ENCODE measurements at places on chromosomes 4 and X.
A peak's percentile ranks its signal among the peaks of the same experiment; 100 is the strongest.

GRCh38 chr4:152374153-152374552, 161.7 kb downstream of the FBXW7 start:
- DNase-seq = no peak

- DNase-seq = no peak
Measured at GRCh38 chr4:26028133-26028792, 114.2 kb downstream of the SMIM20 start.

GRCh38 chr4:177960566-177960965, 518.3 kb upstream of the AGA start:
- no peak for DNase-seq

DNA sequence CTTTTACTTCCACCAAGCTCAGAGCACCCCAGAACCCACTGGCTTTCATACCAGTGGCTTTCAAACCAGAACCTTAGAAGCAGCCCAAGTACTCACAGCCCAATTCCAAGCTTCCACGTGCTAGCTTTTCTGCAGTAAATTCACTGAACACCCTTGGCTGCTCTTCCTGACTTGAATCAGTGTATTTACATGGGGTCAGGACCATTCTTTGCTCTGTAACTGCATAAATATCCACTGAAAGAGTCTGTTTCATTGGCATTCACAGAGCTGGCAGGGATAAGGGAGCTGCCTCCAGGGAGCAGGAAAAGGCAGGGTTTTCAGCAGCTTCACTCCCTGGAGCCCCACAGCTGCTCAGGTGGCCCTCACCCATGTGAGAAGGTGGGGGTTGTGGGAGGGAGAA, 43.8 kb downstream of the RAI2 start:
- DNase-seq = peak; percentile 33

DNA sequence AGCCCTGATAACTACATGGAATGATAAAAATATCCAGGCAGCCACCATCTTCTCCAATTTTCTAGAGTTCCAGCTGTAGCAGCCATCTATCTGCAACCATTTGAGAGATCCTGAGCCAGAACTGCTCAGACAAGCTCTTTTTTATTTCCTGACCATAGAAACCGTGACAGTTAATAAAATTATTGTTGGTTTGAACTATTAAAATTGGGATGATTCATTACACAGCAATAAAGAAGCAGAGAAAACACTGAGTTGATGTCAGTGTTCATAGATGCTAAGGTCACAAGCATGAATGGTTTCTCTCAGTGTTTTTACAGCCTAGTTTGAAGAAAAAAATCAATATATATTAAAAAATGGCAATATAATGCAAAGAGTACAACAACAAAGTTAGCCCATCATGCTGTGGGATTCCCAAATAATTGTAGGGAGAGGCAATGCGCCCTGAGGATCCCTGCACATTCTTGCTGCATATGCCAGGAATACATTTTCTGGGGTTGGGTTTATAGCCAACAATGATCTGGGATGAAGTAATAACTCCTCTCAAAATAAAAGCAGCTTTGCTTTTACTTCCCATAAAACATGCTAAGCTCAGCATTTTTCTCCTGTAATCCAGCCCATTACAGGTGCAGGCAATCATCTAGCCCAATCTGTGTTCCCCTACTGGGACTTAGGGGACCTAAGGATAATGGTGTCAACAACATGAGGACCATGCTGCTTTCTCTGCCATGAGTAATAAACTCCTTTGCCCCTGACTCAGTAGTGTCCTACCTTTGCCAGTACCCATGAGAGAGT, 84.0 kb downstream of the PABPC4L start:
- no peak for DNase-seq

GRCh38 chr4:138697851-138698250, 317.7 kb upstream of the NOCT start:
- no peak for DNase-seq

DNA sequence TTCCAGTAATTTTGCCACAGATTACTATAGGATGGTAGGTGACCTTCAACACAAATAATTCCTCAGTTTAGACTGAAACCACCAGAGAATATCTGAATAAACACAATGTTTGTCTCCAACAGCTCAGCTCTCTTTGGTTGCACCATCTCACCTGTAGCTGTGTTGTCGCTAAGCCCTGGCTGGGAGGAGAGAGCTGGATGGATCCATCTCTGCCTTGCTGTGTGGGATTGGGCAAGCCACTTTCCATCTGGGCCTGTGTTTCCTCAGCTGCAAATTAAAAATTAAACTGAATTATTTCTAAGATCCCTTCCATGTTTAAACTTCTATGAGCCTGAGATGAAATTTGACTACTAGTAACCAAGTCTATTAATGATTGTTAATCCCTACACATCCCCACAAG, 310.2 kb downstream of the FBXW7 start:
- DNase-seq = no peak

DNA sequence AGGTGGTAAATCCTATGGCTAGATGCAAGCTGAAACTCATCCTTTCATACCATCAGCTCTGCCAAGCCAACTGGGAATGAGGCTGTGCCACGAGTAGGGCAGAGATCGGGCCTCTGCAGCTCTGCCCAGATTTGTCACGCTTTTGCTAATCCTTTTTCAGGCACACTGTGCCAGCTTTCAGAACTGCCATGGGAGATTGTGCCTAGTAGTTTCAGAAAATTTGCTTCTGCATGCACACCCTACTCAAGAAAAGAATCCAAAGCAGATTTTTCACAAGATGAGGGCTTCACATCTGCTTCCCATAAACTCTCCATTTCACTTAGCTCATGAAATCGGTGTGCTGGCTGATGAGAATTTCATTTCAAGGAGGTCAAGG, 3.3 kb upstream of the ADH7 start:
- DNase-seq = no peak

DNA sequence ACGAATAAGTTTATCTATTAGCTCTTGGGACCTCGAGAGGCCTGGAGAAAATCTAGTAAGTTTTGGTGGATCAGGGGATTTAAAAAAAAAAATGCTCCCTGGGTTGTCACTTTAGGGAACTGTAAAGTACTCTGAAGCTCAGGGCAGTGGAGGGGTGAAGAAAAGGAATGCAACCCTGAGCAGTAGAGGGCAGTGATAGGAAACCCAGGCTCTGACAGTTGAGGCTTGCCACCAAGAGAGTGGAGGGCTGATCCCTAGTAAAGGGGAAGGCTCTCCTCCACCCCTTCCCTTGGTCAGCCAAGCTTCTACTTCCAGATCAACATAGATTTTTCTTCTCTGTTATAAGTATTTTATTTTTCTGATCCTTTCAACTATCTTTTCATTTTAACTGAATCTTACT, 73.1 kb downstream of the FBXO8 start:
- no peak for DNase-seq

DNA sequence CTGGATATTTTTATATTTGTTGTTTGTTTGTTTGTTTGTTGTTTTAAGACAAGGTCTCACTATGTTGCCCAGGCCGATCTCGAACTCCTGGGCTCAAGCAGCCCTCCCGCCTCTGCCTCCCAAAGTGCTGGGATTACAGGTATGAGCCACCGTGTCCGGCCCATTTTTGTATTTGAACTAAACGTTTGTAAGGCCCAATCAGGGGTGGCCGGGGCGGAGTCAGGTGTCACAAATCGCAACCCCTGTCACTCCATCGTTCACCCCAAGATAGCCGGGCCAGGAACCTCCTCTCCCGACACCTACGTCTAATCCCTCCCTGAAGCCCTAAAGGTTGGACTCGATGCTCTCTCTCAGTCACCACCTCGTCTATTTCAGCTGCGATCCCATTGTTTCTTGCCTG, 722 bp upstream of the EFHC2 start:
- no peak for DNase-seq

- DNase-seq = peak; percentile 66
Measured at GRCh38 chr4:113687067-113687718, 74.3 kb downstream of the CAMK2D start.

DNA sequence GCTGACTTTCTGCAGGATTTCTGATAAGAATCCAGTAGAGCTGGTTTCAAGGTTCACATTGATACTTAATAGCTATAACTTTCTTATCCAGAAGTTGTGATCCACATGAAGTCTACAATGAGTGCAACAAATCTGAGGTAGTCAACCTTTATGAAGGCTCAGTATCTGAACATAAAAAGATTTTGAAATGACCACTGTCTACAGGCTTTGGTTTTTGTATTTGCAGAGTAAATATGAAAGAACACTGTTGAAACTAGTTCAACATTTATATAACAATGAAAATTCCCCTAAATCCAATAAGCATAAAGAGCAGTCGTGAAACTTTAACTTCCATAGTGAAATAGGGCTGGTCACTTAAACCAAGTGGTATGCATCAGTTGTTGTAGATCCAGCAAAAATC, 55.6 kb upstream of the RLIM start:
- no peak for DNase-seq

- DNase-seq = no peak
Measured at GRCh38 chr4:34920032-34920431, 1324.3 kb downstream of the ARAP2 start.

- peak; percentile 16 for DNase-seq
Measured at GRCh38 chr4:145177511-145177905, 2.9 kb downstream of the OTUD4 start.

- DNase-seq = no peak
Measured at GRCh38 chr4:143184217-143184502, 557 bp upstream of the USP38 start.

GRCh38 chrX:152136312-152136711, 2.1 kb downstream of the MAGEA10 start:
- DNase-seq = no peak

DNA sequence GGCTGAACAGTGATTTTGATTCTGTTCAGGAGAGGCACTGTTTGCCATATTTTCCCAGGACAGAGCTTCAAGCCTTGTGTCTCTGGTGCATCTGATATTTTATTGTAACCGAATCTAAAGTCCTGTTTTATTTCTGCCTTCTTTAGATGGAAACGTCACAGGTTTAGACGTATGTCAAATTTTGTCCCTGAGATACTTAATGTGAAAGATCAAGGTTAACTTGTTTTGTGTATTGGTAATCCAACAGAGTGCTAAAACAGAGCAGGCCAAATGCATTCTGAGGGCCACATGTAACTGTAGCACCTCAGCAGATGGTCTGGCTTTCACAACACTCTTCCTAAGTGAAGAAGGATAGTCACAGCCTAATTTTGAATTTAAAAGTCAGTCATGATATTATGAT, at the start of gene GNRHR:
GNRHR (minus strand) TSS at position 101 of the 400 bp plus-strand sequence; CDS start at position 48, 53 bp downstream.
- no peak for DNase-seq

DNA sequence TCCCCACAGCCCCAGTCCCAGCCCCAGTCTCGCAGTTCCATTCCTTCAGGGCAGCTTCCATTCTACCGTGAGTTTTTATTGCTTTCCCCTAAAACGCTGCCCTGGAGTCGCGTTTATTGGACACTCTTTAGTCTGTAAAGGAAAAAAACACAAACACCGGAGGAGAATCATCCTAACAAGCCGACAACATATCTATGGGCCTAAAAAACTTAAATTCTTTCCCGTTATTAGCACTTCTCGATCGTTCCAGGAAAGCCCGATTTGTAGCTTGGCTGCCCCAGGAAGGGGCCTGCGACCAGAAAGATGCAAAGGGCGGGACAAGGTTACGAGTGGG, 178.5 kb downstream of the CBR4 start:
- no peak for DNase-seq

- DNase-seq = no peak
Measured at GRCh38 chrX:100975212-100975611, 5.7 kb downstream of the ARL13A start.

- DNase-seq = no peak
Measured at GRCh38 chr4:4763822-4764557, 95.5 kb upstream of the MSX1 start.

DNA sequence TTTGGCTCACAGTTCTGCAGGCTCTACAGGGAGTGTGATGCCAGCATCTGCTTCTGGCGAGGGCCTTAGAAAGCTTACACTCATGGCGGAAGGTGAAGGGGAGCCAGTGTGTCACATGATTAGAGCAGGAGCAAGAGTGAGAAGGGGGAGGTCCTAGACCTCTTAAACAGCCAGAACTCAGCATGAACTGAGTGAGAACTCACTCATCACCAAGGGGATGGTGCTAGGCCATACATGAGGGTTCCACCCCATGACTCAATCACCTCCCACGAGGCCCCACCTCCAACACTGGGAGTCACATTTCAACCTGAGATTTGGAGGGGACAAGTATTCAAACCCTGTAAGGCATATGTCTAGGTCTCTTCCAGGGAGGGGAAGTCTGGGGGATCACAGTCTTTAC, 33.4 kb downstream of the SPRY1 start:
- DNase-seq = no peak

DNA sequence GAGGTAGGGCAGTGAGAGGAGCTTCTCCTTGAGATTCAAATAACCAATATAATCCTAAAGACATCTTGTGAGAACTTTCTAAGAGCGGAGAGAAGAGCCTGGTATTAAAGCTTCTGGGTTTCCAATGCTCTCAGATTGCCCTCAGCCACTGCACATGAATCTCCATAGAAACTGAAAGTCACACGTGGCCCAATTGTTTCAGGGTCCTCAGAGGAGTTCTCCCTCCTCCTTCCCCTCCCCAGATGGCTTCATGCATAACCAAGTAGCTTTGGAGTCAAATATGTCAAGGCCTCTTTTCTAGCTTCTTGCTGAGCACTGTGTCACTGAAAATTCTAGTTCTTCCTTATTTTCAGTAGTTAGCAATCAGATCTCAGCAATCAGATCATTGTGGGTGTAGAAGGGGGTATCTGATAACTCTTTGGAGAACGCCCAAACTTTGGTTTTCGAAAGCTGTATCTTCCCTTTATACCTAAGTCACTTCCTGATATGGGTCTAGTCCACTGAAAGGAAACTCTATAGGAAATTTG, 2.2 kb downstream of the BTK start:
- DNase-seq = no peak

DNA sequence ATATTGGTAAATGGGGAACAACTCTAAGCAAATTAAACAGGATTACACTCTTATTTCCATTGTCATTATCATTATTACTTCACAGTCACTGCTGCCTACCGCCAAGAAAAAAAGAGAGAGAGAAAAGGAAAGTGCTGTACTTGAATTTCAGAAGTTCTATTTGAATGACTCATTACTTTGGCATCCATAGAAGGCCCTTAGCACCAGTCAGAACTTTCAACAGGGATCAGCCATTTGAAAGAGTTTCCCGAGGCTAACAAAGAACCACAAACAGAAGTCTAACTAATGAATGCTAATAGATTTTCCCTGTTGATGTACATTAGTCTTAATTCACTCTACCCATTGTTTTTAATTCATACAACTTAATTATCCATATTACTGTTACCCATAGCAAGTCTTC, 116.3 kb downstream of the SHROOM4 start:
- peak; percentile 49 for DNase-seq

- DNase-seq = no peak
Measured at GRCh38 chr4:145196747-145197146, 16.4 kb upstream of the OTUD4 start.

- no peak for DNase-seq
Measured at GRCh38 chrX:150258176-150258425, 105.0 kb upstream of the MAMLD1 start.

DNA sequence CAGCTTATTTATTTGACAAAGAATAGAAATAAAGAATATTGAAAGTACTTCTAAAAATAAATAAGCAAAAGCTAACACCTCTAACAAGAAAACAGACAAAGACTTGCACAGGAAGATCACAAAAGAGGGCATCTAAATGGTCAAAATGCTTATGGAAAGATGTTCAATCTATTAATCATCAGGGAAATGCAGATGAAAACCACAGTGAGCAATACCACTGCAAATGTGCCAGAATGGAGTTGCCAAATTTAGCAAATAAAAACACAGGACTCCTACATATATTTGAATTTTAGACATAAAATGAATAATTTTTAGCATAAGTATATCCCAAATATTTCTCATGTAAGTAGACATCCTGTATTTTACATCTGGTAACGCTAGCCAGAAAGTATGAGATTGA, 56.1 kb upstream of the HPGD start:
- no peak for DNase-seq

Data from stromal cell of bone marrow (primary cell).